ENCODE measurements at places on chromosomes 13 and 19.

DNA sequence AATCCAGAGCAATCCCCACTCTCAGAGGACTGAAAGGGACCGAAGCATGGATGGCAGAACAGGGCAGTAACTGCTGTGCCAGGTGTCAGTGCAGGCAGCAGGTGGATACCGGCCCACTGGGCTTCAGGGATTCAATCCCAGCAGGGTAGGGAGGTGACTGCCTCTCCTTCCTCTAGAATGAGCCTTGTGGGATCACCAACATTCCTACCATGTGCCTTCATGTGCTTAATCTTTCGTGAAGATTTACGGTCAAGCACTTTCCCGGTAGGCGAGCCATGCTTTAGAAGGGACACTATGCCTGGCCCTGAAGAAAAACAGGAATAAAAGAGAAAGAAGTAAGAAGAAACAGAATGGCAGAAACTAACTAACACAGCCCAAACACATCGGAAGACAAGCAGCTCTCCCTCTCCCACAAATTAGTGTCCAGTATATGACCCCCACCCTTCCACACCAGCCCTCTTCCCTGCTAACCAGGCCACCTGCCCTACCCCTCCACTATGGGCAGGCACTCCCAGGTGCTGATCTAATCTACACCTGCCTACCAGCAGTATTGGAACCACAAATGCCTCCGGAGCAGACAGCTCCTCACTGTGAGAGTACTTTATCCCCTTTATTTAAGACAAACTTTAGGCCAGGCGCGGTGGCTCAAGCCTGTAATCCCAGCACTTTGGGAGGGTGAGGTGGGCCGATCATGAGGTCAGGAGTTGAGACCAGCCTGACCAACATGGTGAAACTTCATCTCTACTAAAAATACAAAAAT, 162.5 kb downstream of the NUFIP1 start:
- no peak for DNase-seq

DNA sequence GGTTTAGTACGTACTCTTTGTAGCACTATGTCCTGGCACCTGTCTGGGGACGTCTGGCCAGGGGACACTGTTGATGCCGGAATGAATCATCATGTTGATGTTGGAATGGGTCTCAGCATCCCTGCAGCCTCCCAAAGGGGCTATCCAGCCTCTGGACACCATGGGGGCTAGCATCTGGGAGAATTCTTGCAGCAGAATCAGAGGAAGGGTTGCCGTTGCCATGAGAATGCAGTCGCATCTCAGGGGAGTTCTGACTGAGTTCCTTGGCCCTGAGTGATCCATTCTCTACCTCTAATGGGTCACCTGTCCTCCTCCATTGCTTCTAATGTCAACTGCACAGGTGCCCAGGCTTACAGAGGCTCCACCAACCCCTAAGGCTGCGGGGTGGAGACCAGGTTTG, 129.1 kb downstream of the UQCRFS1 start:
- DNase-seq = no peak

DNA sequence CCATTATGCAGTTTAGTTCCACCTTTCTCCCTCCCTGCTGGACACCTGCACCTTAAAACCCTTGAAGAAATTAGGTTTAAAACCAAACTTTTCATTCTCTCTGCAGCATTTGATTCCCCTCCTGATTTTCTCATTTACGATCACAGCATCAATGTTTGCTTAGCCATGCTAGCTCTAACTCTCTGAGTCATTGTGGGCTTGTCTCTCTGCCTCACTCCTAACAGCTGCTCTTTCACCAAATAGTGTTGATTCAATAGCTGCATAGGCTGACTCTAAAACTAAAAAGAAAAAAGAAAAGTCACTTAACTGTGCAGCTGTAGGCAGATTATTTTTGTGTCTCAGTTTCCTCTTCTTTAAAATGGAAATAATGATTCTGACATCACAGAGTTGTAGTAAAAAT, 1124.9 kb downstream of the DIAPH3 start:
- DNase-seq = no peak

GRCh38 chr13:85995788-85996418, 196.7 kb upstream of the SLITRK6 start:
- DNase-seq = no peak
